ENCODE measurements at places on chromosomes 7 and 10.
A peak's percentile ranks its signal among the peaks of the same experiment; 100 is the strongest.

- no peak for DNase-seq
These were observed 385.8 kb upstream of the KLF6 start for GRCh38 chr10:4170633-4171314.

DNA sequence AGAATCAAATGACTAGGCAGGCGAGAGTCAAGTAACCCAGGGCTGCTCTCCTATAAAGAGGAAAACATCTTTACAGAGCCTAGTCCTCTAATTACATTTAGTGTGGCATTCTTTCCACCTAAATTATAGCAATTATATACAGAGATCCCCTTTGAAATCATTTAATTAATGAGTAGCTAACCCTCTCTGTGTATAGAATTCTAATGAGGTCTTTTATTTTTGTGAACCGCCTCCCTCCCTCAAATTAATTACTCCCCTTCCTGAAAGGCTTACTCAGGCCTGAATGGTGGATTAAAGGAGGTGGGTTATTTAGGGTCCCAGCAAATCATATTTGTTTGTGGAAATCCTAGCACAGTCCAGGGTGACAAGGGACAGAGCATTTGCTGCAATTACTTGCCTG is 551.8 kb downstream of the SORCS3 start:
- no peak for DNase-seq

GRCh38 chr10:8352171-8353075 is 297.9 kb downstream of the GATA3 start:
- DNase-seq, result no peak

DNA sequence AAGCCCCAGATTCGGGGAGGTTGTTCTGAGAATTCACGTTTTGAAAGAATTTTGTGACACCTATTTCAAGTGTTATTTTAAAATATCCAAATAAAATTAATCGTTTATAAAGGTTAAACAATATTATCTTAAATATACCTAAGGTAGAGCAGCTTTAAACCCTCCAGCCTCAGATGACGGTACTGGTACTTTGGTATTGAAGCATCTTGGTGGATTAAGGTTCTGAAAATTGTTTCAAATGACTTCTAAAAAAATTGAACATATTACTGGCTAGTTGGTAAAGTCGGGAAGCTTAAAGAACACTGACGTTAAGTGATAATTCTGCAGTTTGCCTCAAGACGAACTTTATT is 392 bp upstream of the HUS1 start:
- DNase-seq, result no peak

DNA sequence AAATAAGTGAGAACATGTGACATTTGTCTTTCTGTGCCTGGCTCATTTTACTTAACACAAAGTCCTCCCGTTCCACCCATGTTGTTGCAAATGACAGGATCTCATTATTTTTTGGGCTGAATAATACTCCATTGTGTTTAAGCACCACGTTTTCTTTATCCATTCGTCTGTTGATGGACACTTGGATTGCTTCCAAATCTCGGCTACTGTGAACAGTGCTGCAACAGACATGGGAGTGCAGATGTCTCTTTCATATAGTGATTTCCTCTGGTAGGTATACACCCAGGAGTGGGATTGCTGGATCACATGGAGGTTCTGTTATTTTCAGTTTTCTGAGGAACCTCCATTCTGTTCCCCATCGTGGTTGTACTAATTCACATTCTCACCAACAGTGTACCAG is 264.4 kb upstream of the GALNT17 start:
- DNase-seq, result no peak

- DNase-seq, result no peak
These were observed 118.5 kb downstream of the VTI1A start for GRCh38 chr10:112565434-112566053.

DNA sequence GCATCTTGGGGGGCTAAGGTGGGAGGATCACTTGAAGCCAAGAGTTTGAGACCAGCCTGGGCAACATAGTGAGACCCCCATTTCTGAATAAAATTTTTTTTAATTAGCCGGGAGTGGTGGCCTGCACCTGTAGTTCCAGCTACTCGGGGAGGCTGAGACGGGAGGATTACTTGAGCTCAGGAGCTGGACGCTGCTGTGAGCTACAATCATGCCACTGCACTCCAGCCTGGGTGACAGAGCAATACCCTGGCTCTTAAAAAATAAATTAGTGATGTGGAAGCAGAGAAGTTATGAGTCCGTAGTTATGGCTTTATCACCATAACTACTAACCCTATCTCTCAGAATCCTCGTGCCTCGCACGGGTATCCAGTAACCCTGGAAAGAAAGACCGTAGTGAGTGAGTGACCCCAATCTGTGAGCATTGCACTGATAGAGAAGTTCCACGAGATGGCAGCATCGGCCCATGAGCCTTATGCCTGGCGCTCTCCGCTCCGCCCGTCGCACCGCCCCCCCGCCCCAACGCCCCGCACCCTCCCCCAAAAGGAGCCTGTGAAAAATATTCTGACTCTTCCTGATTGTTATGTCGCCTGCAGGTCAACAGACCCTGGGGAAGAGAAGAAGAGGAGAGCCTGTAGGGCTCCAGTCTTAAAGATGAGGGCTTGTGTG is 4.9 kb upstream of the SLC29A3 start:
- DNase-seq, result peak; percentile 32

GRCh38 chr10:14671386-14671831 is 103.3 kb downstream of the FAM107B start:
- no peak for DNase-seq

GRCh38 chr7:112092306-112092705 is 113.9 kb downstream of the DOCK4 start:
- DNase-seq, result no peak

GRCh38 chr10:129882291-129883010 is 81.6 kb downstream of the EBF3 start:
- DNase-seq, result no peak

- DNase-seq, result no peak
These were observed 34.8 kb downstream of the SGCE start for GRCh38 chr7:94621120-94621519.

DNA sequence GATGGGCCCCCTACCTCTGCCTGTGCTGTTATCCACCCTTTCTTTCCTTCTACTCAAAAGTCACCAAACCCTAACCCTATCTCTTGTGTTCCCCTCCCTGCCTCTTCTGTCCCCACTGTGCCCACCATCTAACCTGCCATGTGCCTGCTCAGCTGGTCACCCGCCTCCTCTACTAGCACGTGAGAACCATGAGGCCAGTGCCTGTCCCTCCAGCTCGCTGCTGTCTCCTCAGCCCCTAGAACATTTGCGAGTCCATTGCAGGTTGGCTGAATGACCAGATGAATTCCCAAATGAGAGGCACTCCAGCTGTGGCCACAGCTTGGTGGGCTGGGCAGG is 129.0 kb downstream of the ARHGAP22 start:
- no peak for DNase-seq

- DNase-seq, result no peak
These were observed 41.1 kb downstream of the INSIG1 start for GRCh38 chr7:155338632-155339320.

DNA sequence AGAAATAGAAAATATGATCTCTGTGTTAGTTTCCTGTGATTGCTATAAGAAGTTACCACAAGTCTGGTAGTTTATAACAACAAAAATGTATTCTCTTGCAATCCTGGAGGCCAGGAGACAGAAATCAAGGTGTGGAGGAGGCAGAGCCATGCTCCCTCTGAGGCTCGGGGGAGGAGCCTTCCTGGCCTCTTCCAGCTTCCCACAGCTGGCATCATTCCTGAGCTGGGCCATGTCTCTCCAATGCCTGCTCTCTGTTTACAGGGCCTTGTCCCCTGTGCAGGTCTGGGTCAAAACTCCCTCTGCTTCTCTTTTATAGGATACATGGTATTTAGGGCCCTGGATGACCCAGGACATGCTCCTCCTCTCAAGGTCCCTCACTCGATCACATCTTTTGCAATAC is 81.3 kb upstream of the RET start:
- no peak for DNase-seq

DNA sequence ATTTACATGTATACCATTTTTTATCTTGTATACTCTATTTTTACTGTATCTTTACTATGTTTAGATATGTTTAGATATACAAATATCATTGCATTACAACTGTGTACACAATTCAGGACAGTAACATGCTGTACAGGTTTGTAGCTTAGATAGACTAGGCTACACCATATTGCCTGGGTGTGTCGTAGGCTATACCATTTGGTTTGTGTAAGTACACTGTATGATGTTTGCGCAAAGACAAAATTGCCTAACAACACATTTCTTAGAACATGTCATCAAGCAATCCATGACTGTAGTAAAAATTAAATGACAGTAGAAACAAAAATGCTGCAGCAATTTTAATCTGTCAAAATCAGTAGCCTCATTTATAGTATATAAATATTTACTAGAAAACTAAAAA is 812.2 kb downstream of the GRM8 start:
- DNase-seq, result no peak

DNA sequence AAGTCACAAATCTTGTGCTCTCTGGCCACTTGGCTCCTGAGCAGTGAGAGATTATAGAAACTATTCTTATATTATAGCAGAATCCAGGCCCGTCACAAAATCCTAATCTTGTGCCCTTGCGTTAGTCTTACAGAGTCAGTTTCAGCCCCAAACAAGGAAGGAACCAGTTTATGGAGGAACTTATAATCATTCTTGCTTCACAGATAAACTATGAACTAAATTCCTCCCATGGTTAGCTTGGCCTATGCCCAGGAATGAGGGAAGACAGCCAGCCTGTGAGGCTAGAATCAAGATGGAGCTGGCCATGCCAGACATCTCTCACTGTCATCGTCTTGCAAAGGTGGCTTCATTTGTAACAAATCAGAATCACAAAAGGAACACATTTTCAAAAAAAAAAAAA is 199.7 kb upstream of the PITRM1 start:
- no peak for DNase-seq

DNA sequence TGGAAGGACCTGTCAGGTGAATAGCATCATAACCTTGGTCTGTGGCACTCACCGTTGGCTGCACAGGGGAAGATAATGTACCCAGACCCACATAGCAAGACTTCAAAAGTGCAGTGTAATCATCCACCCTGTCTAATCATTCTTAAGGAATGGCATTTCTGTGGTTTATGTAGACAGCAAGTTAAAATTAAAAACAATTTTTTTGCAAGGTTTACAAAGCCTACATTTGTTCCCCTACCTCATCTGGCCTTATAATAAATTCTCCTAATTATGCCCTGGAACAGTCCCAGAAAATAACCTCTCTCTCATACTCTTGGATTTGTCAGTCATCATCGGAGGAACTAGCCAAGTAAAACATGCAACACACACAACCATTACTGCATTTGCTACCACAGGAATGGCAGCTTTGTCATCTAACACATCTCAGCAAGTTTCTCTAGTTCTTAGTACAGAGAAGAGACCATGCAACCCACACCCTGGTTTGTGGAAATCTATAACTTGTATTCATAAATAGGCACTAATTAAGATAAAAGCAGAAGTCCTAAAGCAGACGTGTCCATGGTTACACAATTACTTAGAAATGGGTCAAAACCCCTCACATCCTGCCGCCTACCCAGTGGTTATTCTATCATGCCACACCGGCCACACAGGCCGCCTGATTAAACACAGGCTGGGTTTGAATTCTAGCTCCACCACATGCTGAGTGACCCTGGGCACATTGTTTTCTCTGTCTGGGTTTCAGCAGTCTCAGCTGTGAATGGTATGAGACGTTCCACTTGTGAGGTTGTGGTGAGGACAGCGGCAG is 19.1 kb downstream of the ABLIM1 start:
- no peak for DNase-seq

- no peak for DNase-seq
These were observed 311.9 kb downstream of the LRMDA start for GRCh38 chr10:75743291-75743778.

GRCh38 chr10:111103196-111103840 is 26.5 kb downstream of the ADRA2A start:
- DNase-seq, result no peak

GRCh38 chr10:712089-712488 is 22.6 kb upstream of the DIP2C start:
- no peak for DNase-seq

DNA sequence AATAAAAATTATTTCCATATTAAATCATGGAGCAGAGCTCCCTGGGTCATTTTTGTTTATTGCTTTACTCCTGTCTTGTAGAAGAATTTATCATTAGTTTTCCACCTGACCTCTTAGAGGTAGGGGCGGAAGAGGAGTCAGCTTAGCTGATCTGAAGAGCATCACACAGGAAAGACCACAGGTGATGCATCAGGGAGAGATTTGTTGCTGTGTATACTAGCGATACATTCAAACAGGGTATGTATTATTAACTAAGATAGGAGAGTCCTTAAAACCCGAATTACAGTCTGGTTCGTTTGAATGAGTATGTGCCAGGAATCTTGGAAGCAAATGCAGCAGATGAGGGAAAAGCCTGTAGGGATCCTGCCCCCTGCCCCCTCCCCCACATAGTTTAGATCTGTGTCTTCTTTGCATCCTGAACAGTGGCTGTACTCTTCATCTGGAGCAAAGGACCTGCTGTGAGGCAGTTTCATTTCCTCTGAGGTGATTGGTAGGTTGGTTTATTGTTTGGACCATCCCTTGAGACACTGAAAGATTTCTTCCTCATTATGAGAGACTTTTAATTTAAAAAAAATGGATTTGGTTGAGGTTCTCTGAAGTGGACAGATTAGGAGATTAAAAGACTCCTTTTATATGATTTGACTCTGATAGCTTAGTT is 177.0 kb downstream of the SND1 start:
- no peak for DNase-seq

- no peak for DNase-seq
These were observed 79.6 kb downstream of the LSM5 start for GRCh38 chr7:32410545-32410944.

DNA sequence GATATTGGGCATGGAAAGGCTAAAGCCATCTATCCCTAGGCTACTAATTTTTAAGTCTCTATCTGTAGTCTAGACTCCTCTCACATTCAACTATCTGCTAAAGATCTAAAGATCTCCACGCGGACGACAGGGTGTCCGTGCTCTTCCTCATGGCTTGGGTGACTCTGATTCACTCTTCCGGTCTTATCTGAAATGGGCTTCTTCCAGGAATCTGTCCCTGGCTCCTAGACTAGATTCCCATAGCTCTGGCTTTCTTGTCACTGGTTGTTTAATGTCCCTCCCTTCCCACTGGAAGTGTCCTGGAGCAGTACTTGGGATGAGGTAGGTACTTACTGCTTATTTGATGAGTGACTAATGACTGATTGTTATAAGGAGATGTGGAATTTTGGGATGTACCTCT is 62.0 kb upstream of the PODXL start:
- DNase-seq, result no peak

- DNase-seq, result no peak
These were observed 8.3 kb downstream of the KAZALD1 start for GRCh38 chr10:101070098-101070497.

GRCh38 chr7:66236713-66237303 is 31.7 kb downstream of the TPST1 start:
- no peak for DNase-seq

- no peak for DNase-seq
These were observed 18.9 kb upstream of the PRKAR2B start for GRCh38 chr7:107025449-107026103.
